ENCODE measurements at places on chromosomes 7 and 10.

DNA sequence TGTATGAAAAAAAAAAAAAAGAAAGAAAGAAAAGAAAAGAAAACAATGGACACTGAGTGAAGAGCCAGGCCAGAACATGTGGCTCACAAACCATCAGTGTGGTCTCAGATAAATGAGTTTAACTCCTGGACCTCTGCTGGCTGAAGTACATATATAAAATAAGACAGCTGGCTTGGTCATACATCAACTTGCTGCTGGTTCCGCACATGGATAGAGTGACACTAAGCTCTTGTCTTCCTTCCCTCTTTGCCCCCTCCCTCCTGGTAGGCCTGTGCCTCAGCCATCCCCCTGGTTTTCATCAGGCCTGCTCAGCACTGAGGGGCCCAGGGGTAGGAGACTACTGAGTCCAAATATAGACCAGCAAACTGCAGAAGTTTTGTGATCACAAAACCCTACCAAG is 58.1 kb upstream of the DGKI start:
- no peak for DNase-seq

- no peak for DNase-seq
Measured at GRCh38 chr10:34835908-34836508, 20.9 kb upstream of the PARD3 start.

DNA sequence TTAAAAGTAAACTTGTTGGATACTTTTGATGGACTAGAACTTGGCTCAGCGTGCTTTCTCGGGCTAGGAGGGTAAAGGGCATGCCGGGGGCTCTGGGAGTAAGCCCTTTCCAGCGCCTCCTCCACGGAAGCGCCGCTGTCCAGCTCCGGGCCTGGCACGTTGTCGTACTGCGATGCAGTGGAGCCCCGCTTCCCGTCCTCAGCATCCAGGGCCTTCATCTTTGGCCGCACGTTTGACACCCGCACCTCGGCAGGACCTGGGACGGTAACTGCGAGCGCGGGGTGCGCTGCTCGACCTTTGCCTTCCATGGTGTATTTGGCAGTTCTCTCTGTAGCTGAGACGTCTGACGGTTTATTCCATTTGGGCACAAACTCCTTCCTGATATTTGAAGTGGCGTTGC is 148.3 kb downstream of the USP6NL start:
- DNase-seq: no peak

DNA sequence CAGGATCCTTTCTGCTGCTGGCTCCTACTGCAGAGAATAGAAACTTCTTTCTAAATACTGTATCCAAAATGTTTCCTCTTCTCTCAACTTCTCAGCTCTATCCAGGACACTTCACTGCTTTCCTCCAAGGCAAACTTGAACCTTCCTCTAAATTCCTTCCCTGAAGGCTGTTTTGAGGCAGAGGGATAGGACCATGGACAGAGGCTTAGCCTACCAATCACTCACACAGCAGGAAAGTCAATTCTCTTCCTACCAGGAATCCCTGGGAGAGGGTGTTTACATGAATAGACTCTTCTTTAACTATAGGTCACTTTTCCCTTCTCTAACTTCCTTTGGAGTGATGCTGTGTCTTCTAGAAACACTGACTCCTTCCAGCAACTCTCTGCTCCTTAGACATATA is 115.6 kb upstream of the MKLN1 start:
- peak; percentile 27 for DNase-seq

DNA sequence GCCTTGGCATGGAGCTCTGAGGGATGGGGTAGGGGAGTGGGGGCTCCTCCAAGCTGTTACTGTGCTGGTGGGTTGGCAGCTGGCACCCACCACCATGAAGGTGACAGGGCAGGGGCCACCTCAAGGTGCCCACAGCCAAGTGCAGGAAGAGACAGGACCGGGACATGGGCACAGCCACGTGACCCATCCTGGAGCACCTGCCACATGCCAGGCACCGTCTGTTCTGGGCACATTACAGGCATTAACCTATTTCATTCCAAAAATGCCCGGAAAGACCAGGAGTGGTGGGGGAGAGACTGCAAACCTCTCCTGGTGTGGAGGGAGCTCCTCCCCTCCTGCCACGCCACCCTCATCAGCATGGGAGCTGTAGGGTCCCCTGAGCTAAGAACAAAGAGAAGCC is 56.7 kb downstream of the CAMK2B start:
- no peak for DNase-seq

GRCh38 chr10:53601260-53601875 is 828.8 kb upstream of the MBL2 start:
- DNase-seq: peak; percentile 6

GRCh38 chr10:26743841-26744240 is 46.3 kb downstream of the PDSS1 start:
- no peak for DNase-seq

GRCh38 chr7:116801092-116801710 is 61.2 kb upstream of the CAPZA2 start:
- DNase-seq: no peak

DNA sequence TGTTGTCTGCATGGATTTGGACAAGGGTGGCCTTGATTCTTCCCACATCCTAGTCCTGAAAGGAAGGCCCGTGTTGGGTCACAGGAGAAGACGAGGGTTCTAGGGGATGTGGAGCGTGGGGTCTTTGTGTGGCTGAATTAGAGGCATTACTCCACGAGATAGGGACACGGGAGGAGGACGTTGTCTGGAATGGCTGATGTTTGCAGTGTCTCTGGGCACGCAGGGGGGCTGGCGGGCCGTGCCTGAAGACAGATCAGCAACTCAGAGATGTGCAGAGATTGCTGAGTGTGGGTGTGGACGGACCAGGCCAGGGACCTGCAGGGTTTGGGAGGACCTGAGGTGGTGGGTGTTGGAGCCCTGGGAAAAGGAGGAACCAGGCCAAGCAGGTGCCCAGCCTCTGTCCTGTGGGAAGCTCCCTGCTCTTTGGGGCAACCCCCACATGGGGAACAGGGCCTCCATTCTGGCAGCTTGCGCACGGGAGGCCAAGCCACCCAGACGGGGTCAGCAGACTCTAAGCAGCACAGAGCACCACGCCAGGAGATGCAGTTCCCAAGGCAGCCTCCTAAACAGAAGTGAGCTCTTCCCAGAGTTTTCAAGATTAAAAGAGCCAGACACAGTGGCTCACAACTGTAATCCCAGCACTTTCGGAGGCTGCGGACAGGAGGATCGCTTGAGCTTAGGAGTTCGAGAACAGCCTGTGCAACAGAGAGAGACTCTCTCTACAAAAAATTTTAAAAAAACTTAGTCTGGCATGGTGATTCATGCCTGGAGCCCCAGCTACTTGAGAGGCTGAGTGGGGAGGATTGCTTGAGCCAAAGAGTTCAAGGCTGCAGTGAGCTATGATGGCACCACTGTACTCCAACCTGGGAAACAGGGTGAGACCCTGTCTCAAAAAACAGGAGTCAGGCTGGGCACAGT is 71.0 kb upstream of the GTF2I start:
- DNase-seq: no peak

DNA sequence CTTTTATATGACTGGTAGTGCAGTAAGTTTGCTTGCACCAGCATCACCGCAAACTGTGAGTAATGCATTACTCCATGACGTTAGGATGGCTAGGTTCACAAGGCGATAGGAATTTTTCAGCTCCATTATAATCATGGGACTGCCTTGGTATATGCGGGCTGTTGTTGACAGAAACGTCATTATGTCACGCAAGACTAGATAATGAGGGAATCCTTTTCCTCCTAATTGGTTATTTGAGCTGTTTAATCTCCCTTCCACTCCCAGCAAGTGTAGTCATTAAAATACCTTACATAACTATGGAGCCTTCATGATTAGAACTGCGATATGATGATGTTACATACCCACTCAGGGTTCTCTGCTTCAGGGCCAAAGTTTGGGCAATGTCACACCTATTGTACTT is 17.3 kb downstream of the KLLN start:
- no peak for DNase-seq

DNA sequence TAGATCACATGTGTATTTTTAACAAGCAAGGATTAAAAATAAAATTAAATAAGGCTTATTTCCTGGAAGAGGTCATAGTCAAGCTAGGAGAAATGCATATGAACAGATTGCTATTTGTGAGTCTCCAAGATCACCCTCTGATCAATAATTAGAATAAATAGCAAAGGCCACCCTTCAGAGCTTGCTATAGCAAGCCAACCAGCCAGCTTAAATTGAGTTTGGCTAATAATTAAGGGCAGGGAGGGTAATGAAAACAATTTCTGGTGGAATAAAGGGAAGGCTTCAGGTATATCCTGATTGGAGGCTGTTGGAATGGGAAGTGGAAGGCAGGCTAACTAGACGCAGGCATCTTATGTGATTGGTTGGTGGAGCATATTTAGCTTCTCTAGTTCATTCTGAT is 403.5 kb downstream of the ARL4A start:
- DNase-seq: no peak

- DNase-seq: no peak
Measured at GRCh38 chr10:51918440-51918839, 219.0 kb upstream of the CSTF2T start.

DNA sequence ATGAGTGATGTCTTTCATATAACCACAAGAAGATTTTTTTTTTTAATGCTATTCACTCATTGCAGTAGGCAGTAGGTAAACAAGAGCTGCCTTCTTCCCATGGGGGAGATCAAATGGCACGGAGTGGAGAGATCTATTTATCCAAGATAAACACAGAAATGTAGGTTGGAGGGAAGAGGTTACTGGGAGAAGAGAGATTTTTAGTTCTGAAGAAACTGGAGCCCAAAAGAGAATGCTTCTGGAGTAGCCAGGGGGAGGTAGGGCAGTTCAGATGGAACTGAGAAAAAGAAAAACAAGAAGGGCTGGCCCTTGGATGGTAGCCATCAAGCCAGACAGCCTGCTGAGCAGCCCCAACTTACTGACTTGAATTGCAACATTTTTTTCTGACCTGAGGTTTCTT is 270.1 kb upstream of the TPK1 start:
- no peak for DNase-seq

- DNase-seq: no peak
Measured at GRCh38 chr10:101967713-101968112, 88.3 kb downstream of the ARMH3 start.

DNA sequence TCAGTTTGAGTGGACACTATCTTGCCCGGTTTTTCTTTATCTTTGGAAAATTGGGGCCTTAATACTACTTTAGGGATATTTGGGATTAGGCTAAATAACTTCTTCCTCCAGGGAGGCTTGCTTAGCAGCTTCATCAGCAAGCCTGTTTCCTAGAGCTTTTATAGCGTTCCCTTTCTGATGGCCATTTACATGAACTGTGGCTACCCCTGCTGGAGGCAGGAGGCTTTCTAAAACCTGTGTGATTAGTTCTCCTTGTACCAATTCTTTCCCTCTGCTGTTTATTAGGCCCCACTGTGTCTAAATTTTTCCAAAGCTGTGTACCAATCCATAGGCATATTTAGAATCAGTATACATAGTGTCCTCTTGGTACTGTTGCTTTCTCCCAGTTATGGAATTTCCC is 61.7 kb upstream of the CNTNAP2 start:
- DNase-seq: no peak

DNA sequence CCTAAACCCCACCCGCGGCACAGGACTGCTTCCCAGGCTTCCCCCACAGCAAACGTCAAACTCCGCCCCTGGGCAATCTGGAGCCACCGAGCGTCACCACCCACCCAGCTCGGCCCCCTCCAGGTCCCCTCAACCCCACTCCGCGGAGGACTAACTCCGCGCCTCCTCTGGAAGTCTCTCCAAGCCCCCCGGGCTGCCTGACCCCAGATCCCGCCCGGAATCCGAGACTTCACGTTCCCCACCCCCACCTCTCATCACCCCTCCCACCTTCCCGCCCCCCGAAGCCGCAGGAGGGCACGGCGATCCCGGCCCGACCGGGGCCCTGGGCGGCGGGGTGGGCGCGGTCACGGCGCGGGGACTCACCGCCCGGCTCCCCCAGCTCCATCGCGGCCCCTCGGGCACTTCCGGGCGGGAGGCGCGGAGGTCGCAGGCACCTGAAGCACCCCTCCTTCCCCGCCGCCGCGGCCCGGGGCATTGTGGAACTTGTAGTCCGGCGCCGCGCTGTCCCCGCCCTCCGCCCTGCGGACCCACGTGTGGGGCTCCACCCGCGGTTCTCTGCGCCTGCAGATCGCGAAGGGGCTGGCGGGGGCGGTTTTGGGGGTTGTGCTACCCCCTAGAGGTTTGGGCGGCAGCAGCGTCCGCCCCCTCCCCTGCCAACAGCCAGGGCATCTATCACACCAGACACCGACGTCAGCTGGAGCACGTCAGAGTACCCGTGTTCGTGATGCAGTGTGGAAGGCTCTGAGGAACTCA is at the start of gene TMUB1:
TSS of gene TMUB1 (minus strand) at position 423 of the 753 bp plus-strand sequence. CDS start 930 bp downstream, outside the sequence.
- DNase-seq: peak; percentile 80
